ENCODE measurements at places on chromosomes 7 and 10. TPM values are rescaled to one million over a fixed set of nuclear protein-coding genes. Genes with fewer than 3 reads are reported as not detected.

- no peak for DNase-seq
These were observed 35.3 kb upstream of the CYTH3 start for GRCh38 chr7:6307762-6308161.

DNA sequence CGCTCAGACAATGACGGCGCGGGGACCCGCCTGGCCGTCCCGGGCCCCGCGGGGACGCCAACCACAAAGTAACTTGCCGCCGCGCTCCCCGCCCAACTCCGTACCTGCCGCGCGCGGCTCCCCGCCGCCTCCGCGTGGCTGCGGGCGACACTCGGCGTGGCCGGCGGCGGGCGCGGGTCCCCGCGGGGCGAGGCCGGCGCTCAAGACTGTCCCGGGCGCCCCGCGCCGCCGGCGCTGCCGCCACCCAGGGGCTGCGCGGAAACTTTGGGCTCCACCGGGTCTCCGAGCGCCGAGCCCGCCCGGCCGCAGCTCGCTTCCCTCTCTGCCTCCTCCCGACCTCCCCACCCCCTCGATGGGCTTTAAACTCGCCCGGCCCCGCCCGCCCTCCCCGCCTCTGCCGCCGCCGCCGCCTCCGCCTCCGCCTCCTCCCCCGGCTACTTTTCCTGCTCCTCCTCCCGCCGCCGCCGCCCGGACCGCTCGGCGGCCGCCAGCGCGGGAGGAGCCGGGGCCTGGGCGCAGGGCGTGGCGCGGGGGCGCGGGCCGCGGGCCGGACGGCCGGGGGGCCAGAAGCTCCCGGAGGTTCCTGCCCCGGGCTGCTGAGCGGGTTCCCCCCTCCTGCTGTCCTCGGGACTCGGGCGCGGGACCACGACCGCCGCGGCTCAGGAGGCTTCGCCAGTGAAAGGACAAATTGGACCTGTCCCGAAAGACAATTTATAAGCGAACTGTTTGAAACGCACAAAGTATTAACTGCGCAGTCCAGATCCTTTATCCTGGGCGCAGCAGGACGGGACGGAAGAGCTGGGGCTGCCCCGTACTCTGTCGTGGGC, 10.6 kb upstream of the GRB10 start:
- peak; percentile 61 for DNase-seq

- DNase-seq: peak; percentile 50
These were observed 1.8 kb downstream of the GNAI1 start for GRCh38 chr7:80136261-80137055.

- DNase-seq: no peak
These were observed 26.6 kb downstream of the FGF8 start for GRCh38 chr10:101749047-101750016.

GRCh38 chr7:3232228-3232627, 68.8 kb upstream of the SDK1 start:
- no peak for DNase-seq

DNA sequence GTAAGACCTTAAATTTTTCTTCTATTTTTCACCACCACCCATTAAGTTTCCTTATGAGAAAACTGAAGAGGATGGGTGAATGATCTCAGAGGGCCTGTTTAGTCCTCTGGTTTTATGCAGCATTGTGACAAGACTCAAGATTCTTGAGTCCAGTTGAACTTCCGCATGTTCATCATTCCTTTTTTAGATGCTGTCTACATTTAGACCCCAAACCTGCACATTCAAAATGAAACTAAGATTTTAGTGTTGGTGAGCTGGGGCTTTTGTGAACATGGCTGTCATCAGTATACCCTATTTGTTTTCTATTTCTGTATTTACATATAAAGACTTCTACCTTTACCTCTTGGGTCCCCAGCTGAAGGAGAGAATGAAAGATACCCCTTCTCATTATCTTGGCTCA, 31.1 kb downstream of the NET1 start:
- DNase-seq: no peak

PNLIP gene
- total RNA-seq: not detected

TWIST1 gene
- 22.3 TPM for total RNA-seq

METTL27 gene
- total RNA-seq: 0.35 TPM

All from PC-3 (cell line).